Adrenal gland (tissue), 19 donors: ENCODE measurements at places on chromosomes 7 and 10. TPM values are rescaled to one million over a fixed set of nuclear protein-coding genes. Genes with fewer than 3 reads are reported as not detected.

DNA sequence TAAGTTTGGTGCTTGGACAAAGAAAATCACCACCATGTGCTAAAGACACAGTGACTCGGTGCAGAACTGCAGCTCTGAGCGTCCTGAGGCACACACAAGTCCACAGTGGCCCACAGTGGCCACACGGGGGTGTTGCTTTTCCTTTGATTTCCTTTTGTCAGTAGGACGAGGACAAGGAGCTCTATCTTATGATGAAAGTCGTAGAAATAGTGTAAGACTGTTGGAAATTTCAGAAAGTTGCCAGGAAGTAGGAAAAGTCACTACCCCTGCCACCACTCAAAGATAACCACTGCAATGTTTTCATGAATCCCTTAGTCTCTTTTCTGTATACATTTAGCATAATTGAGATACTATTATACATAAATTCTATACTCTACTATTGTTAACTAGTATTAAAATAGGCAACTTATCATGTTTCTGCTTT lies 146.0 kb downstream of the TNS3 start:
- no peaks in the 10 kb centered on the region for H3K4me1 ChIP-seq
- DNase-seq = peak; percentile 74
- no peak overlapping the region for H3K27ac ChIP-seq

DNA sequence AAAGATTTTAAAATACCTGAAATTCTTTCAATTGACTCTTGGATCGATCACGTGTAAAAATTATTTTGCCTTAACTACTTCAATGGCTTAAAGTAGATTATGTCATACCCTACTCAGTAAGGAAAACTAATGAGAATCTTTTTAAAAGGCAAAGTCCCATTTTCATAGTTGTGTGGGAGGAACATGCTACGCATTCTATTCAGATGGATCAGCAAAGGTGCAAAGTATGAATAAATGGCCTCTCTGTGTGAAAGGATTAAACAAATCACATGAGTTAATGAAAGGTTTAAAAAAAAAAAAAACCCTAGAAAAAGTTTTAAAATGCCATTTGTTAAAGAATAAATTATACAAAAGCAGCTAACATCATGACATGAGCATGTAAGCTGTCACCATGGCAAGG lies 77.1 kb downstream of the ENO4 start:
- H3K27ac ChIP-seq = no peak overlapping the region
- no peaks in the 10 kb centered on the region for H3K27me3 ChIP-seq
- H3K36me3 ChIP-seq = no peaks in the 10 kb centered on the region
- DNase-seq = no peak
- H3K4me3 ChIP-seq = no peak overlapping the region
- H3K4me1 ChIP-seq = peaks cover 9% of the 10 kb centered on the region

DNA sequence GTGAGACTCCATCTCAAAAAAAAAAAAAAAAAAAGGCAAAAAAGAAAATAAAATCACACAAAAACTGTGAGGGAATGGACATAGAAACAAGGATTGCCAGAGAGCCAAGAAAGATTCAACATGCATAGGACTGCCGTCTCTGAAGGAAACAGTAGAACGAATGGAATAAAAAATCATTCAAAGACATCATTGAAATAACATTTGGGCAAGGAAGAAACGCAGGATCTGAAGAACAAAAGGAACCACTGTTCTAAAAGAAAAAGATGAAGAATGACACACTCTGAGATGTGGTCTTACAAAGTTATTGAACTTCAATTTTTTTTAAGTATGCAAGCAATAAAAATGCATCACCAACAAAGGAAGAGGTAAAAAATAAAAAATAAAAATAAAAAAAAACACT lies 57.2 kb downstream of the CABCOCO1 start:
- DNase-seq = no peak
- no peak overlapping the region for H3K4me3 ChIP-seq
- H3K27ac ChIP-seq = no peak overlapping the region
- H3K27me3 ChIP-seq = no peaks in the 10 kb centered on the region

GRCh38 chr7:90485734-90486316 lies 16.4 kb downstream of the PTTG1IP2 start:
- DNase-seq = no peak
- no peaks in the 10 kb centered on the region for H3K36me3 ChIP-seq
- H3K27me3 ChIP-seq = no peaks in the 10 kb centered on the region
- no peaks in the 10 kb centered on the region for H3K4me1 ChIP-seq
- no peak overlapping the region for H3K27ac ChIP-seq

- H3K36me3 ChIP-seq = no peaks in the 10 kb centered on the region
- no peak overlapping the region for H3K4me3 ChIP-seq
- H3K27me3 ChIP-seq = no peaks in the 10 kb centered on the region
- H3K27ac ChIP-seq = no peak overlapping the region
- H3K4me1 ChIP-seq = no peaks in the 10 kb centered on the region
- no peak for DNase-seq
Observed at GRCh38 chr10:97154781-97155180, 31.0 kb downstream of the SLIT1 start.

DNA sequence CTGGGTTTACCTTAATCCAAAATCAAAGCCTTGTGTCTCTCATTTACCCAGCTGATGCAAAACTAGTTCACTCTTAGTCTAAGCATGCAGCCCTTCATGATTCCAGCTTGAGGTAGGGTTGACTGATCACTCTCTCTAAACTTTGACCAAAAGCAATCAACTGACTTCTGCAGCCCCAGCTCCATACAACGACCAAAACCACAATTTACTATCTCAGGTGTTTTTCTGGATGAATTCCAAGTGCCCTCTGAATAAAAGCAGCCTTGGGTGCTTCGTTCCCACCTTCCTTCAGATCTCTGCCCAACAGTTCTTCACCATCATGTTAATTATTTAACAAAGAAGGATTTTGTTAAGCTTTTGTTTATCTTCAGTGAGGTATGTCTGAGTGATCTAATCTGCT lies 62.6 kb downstream of the CCDC6 start:
- no peaks in the 10 kb centered on the region for H3K36me3 ChIP-seq
- H3K4me1 ChIP-seq = no peaks in the 10 kb centered on the region
- no peak overlapping the region for H3K27ac ChIP-seq

- peaks cover 12% of the 10 kb centered on the region for H3K4me1 ChIP-seq
- no peaks in the 10 kb centered on the region for H3K36me3 ChIP-seq
- DNase-seq = peak; percentile 26
Observed at GRCh38 chr10:114412907-114413797, 8.8 kb upstream of the AFAP1L2 start.

GRCh38 chr10:107085665-107086525 lies 78.6 kb downstream of the SORCS1 start:
- no peak overlapping the region for H3K4me3 ChIP-seq
- no peaks in the 10 kb centered on the region for H3K27me3 ChIP-seq
- DNase-seq = no peak
- H3K36me3 ChIP-seq = no peaks in the 10 kb centered on the region
- no peaks in the 10 kb centered on the region for H3K4me1 ChIP-seq

GRCh38 chr10:95211606-95212279 lies 17.7 kb downstream of the ACSM6 start:
- no peaks in the 10 kb centered on the region for H3K4me1 ChIP-seq
- H3K27me3 ChIP-seq = no peaks in the 10 kb centered on the region
- DNase-seq = no peak
- H3K27ac ChIP-seq = no peak overlapping the region

- H3K4me1 ChIP-seq = no peaks in the 10 kb centered on the region
- no peak overlapping the region for H3K27ac ChIP-seq
- H3K36me3 ChIP-seq = no peaks in the 10 kb centered on the region
- DNase-seq = no peak
- H3K4me3 ChIP-seq = no peak overlapping the region
Observed at GRCh38 chr7:43139137-43139536, 26.7 kb downstream of the HECW1 start.

DNA sequence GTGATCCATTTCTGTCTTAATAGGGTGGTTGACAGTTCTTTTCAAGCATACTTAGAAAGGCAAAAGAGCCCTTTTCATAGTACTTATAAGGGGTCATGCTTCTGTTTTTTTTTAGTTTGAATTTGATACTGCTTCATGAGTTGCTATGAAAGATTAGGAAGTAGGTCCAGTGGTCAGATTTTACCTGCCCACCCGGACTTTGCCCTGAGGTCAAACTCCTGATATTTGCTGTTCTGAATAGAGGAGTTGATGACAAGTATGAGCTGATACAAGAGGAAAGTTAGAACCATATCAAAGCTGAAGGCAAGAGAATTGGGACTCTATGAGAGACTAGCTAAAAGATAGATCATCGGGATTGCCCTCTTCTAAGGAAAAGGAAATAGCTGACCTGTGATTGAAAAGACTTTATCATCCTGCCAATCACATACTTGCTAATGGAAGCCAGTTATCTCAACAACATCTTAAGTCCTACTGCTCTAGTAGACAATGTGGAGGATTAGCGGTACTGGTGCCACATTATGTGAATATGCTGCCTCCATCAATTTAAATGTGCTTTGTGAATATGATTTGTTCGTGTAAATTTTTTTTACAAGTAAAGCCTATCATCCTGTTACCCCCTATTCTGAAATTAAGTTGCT lies 37.5 kb upstream of the CYP26C1 start:
- no peaks in the 10 kb centered on the region for H3K27me3 ChIP-seq
- no peaks in the 10 kb centered on the region for H3K4me1 ChIP-seq
- H3K36me3 ChIP-seq = no peaks in the 10 kb centered on the region

DNA sequence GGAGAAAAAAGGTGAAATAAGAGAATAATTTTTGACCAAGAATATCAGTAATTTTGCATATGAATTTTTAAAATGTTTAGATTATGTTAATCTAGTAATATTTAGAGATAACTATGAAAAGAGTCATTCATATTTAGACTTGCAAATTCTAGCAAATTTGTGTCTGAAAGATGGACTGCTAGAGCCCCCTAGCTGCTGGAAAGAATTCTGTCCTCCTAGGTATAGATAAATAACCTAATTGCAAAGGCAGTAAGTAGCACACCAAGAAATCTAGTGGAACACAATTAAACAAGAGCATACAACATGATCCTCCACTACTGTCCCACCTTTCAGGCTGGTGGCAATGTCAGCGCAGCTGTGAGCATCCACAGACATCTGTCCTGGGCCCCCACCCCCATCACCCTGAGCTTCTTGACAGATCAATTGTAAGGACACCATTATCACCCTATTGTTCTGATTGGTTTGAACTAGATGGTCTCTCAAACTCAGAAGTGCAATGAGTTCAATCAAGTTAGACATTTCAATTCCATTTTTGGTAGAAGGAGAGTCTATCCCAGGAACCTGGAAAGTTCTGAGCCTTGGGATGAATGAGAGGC lies 15.0 kb upstream of the GFRA1 start:
- no peak overlapping the region for H3K27ac ChIP-seq
- peaks cover 2% of the 10 kb centered on the region for H3K27me3 ChIP-seq
- H3K36me3 ChIP-seq = no peaks in the 10 kb centered on the region
- peak; percentile 44 for DNase-seq
- H3K4me1 ChIP-seq = no peaks in the 10 kb centered on the region

DNA sequence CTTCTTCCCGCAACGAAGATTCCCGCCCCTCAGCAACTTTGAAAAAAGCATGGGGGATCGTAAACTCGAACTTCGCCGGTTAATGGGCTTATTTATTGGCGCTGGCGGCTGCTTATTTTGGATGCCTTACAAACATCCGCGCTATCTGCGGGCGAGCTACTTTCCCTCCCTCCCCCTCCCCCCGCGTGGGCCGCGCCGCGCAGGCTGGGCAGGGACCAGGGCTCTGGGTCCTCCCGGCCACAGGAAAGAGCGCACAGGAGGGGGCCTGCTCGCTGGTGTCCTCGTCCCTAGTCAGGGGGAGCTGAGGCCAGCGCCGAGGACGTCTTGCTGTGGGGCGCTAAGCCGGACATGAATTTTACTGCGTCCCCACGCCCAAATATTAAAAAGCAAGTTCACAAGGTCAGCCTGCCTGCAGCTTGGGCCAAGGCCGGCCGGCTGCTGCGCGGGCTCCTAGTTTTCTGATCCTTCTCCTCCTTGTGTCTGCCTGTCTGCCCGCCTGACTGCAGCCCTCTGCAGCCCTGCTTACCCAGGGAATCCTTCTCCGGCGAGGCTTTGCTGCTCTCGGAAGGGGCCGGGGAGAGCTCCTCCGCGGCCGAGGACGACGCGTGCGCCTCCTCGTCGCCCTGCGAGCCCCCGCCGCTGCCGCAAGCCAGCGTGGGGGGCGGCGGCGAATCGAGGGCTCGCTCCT lies 1.2 kb downstream of the HOXA10 start:
- no peaks in the 10 kb centered on the region for H3K36me3 ChIP-seq
- peak overlapping the region; percentile 81 for H3K27ac ChIP-seq
- H3K27me3 ChIP-seq = peaks cover 52% of the 10 kb centered on the region
- peak; percentile 69 for DNase-seq
- peak overlapping the region; percentile 39 for H3K4me3 ChIP-seq

- no peaks in the 10 kb centered on the region for H3K36me3 ChIP-seq
- DNase-seq = no peak
- H3K4me1 ChIP-seq = no peaks in the 10 kb centered on the region
- H3K27ac ChIP-seq = no peak overlapping the region
Observed at GRCh38 chr10:43854007-43854406, 205.3 kb upstream of the ZNF32 start.

GRCh38 chr7:2732959-2733584 lies 45.1 kb downstream of the AMZ1 start:
- H3K27ac ChIP-seq = peak overlapping the region; percentile 79
- no peaks in the 10 kb centered on the region for H3K27me3 ChIP-seq
- peaks cover 37% of the 10 kb centered on the region for H3K4me1 ChIP-seq
- peak; percentile 64 for DNase-seq
- no peaks in the 10 kb centered on the region for H3K36me3 ChIP-seq

DNA sequence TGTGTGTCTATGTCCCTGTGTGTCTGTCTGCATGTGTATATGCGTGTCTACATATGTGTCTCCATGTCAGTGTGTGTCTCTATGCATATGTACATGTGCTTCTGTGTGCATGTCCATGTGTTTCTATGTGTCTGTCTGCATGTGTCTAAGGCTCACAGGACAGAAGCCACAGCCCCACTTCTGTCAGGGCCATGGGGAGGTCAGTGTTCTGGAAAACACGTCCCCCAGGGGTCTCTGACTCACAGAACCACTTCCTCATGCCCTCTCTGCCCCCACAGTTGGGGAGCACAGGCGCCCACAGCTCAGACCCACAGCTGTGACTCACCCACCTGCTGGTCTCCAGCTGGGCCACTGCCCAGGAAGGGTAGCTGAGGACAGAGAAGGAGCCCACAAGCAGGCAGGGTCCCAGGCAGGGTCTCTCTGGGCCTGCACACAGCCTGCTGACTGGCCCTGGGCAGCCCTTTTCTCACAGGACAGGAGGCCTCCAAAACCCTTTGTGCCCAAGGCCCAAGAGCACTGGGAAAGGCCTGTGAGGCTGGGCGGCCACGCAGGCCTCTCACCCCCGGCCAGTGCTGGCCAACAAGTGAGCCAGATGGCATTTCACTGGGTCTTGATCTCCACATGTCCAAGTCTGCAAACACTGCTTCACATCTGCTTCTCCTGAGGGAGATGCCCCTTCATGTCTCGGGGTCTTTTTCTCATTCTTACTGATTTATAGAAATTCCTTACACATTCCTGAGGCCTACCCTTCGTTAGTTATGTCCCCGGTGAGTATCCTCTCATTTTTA lies 102.9 kb upstream of the FAM20C start:
- H3K27ac ChIP-seq = peak overlapping the region; percentile 27
- H3K4me3 ChIP-seq = no peak overlapping the region
- H3K36me3 ChIP-seq = no peaks in the 10 kb centered on the region
- H3K4me1 ChIP-seq = peaks cover 14% of the 10 kb centered on the region
- peak; percentile 81 for DNase-seq

Gene PIP
- polyA plus RNA-seq = not detected

Gene WDR37
- polyA plus RNA-seq = 18.4 TPM

- H3K27me3 ChIP-seq = no peaks in the 10 kb centered on the region
- no peak overlapping the region for H3K4me3 ChIP-seq
- H3K4me1 ChIP-seq = no peaks in the 10 kb centered on the region
- H3K36me3 ChIP-seq = no peaks in the 10 kb centered on the region
- DNase-seq = no peak
- H3K27ac ChIP-seq = no peak overlapping the region
Observed at GRCh38 chr10:85262992-85263391, 934.6 kb downstream of the CCSER2 start.

GRCh38 chr7:4667776-4668509 lies 14.2 kb upstream of the FOXK1 start:
- no peak overlapping the region for H3K4me3 ChIP-seq
- H3K27ac ChIP-seq = no peak overlapping the region
- H3K4me1 ChIP-seq = no peaks in the 10 kb centered on the region
- DNase-seq = no peak
- H3K27me3 ChIP-seq = no peaks in the 10 kb centered on the region

Gene SPDYE5
- 0.07 TPM for polyA plus RNA-seq
